Non-pigmented ciliary epithelial cell (primary cell): ENCODE measurements at places on chromosomes 12 and 14.

DNA sequence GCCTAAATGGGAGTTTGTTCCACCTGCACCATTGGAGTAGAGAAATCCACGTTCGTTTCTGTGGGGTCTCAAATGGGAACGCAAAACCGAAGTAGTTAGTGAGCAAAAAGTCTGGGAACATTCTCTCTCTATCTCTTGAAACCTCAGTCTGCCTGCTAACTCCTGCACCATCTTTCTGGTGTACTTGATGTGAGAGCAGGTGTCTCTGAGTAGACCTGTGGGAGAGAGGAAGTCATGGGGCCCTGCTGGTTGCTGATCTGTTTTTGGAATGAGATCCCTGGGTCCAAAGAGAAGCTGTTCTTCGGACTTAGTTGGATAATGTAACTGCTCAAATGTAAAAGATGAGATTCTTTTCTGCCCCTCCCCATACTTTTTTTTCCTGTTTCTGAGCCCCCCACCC, 57.3 kb downstream of the MAX start:
- DNase-seq: no peak

DNA sequence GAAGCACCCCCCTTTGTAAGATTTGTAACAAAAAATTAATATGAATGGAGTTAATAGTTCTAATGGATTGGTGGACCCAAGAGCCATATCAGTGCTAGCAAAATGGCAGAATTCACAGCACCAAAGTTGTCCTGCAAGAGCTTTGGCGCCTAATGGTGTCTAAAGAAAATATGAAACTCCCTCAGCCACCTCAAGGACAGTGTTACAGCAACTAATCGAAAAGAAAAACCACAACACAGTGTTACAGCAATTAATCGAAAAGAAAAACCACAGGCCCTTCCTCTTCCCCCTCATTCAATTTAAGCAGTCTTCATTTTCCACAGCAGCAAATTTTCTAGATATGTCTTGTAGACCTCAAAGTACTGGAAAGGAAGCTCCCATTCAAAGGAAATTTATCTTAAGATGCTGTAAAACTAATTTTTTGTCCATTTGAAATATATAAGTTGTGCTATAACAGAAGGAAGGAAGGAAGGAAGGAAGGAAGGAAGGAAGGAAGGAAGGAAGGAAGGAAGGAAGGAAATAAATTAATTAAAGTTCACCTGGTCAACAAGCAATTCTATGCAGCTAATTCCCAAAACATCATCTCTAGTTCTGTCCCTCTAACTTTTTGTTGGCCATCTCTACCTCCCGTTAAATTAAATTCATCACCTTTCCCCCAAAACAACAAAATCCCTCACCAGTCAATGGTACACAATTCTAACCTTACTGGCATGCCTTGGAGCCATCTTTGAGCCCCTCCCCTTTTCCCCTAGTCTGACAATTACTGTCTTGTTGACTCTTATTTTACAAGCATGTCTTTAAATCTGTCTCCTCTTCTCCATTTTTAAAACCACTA, 17.4 kb downstream of the LRP6 start:
- DNase-seq: no peak

- no peak for DNase-seq
Measured at GRCh38 chr12:6555018-6555691, 687 bp downstream of the IFFO1 start.

DNA sequence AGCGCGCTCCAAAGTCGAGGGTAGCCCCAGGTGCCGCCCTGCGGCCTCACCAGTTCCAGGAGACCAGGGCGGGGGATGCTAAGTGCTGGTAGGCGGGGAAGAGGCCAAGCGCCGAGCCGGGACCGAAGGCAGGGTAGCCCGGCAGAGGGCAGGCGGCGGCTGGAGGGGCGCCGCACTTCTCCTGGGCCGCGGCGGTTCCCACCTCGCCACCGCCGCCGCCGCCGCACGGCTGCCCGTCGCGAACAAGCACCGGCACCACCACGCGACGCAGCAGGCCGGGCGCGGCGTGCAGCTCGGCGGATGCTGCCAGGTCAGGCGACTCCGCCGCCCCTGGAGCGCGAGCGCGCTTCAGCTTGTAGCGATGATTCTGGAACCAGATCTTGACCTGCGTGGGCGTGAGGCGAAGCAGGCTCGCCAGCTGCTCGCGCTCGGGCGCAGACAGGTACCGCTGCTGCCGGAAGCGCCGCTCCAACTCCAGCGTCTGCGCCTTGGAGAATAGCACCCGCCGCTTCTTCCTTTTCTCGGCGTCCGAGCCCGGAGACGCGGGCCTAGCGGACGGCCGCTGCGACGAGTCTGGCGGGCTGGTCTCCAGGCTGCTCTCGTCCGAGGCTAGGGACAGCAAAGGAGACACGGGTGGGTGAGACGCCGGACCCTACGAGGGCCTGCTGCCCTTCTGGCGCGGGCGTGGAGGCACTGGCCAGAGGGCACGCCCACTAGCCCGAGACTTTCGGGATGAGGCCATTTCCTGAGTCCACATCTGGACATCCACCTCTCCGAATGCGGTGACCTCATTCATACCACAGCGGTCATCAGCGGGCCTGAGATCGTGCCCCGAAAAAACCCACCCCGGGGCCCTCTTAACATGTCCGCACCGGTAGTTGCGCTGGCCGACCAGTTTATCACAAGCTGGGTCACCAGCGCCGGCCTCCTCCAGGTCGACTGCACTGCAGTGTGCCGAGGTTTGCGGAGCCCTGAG, 1.3 kb downstream of the NKX2-8 start:
- DNase-seq: no peak

GRCh38 chr14:50670196-50670865, 2.2 kb upstream of the SAV1 start:
- DNase-seq: no peak

DNA sequence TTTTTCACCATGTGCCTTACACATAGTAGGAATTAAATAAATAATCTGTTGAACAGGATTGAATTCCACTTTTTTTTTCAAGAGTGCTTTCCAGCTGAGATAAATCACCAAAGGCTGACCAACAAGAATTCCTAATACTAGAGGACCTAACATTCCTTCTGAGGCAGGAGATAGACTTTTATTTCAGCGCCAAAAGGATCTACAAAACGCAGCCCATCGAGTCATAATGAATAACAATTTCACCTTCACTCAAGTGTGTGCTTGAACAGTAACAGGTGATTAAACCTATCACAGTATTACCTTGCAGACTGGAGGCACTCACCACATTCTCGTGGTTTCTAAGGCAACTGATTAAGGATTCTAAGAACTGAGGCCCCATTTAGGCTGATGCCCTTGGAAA, 224.3 kb upstream of the ATP2B1 start:
- no peak for DNase-seq

DNA sequence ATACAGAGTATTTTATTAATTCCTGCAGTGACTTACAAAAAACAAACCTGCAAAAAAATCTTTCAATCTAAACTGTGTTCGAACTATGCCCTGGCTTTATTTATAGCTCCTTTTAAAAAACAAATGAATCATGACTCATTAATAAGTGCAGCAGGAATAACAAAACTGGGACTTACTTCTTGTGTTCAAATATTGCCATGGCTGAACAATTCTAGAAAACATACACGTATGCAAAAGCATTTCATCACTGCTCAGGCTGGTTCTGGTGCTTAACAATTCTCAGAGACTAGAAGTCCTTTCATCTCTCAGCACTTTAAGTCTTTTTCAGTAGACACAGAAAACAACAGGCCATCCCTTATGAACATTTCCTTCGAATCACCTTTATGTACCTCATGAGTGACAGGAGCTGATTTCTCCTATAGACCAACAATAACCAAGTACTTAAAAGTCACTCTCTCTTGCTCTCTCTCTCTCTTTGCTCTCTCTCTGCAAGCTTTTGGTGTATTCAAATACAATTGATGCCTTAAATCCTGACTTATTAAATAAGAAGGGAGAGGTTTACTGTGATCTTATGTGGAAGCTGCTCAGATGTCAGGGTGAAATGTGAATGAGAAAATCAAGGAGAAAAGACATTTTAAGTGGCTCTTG, 268.8 kb downstream of the TTC8 start:
- DNase-seq: no peak

DNA sequence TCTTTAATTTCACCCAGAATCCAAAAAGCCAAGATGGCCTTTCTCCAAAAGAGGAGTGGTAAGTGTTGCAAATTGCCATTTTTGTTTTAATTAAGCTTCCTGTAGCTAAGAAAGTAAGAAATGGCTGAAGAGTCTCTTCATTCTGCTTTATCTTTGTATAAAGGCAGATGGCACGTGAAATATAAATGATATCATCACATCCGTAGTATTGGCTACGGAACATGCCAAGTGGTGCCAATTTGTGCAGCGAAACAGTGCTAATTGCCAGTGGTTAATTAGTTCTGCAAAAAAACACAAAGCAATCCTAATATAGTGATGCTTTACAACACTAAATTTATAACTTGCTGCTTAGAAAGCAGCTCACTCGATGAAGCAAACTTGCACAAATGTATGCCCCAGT, 29.4 kb downstream of the PLEKHG7 start:
- no peak for DNase-seq

GRCh38 chr12:116429826-116430360, 129.3 kb upstream of the MAP1LC3B2 start:
- DNase-seq: no peak

- no peak for DNase-seq
Measured at GRCh38 chr12:98371419-98371818, 144.0 kb upstream of the TMPO start.

DNA sequence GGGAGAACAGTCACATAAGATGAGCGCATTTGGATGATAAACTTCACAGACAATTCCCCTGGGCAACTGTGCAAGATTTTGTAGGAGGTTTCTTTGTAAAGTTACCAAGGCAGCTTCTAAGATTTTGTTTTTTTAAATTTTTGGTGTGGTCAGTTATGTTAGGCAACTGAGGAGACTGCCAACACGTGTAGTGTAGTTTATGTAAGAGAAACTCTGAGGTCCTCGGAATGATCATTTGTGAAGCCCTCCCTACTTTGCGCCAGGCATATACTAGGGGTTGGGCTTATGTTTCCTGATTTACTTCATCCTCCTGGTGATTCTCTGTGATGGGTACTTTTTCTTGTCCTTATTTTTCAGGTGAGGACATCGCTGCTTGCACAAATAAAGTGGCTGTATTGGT, 433.6 kb downstream of the TMEM132D start:
- no peak for DNase-seq

DNA sequence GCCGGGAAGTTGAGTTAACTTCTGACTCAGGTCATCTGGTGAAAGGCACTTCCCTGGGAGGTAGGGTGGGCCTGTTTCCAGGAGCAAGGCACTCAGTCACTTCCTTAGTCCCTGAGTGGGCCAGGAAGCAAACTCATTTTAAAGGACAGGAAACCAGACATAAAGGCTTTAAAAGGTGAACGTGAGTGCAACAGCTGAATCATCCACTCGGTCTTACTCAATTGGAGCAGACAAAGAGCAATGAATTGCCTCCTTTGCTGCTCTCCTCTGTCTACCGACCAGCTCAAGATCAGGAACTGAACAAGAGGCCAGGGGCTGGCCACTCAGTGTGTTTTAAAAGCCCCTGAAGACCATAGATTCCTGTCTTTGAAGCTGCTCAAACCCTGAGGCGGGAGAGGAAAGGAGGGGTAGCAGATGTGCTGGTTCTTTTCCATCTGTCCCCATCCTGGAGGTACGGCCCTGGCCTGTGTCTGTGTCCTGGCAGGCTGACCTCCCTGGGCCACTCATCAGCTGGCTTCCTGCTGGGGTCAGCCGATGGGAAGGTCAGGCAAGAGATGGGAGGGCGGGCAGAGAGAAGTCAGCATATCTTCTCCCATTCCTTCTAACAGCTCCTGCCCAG, 148.9 kb downstream of the PPM1H start:
- DNase-seq: peak; percentile 85

- peak; percentile 95 for DNase-seq
Measured at GRCh38 chr12:6532051-6532926, 2.0 kb upstream of the GAPDH start.

- DNase-seq: no peak
Measured at GRCh38 chr12:14960548-14961465, 594 bp downstream of the ARHGDIB start.

GRCh38 chr12:54300225-54300731, 537 bp downstream of the NFE2 start:
- DNase-seq: no peak

DNA sequence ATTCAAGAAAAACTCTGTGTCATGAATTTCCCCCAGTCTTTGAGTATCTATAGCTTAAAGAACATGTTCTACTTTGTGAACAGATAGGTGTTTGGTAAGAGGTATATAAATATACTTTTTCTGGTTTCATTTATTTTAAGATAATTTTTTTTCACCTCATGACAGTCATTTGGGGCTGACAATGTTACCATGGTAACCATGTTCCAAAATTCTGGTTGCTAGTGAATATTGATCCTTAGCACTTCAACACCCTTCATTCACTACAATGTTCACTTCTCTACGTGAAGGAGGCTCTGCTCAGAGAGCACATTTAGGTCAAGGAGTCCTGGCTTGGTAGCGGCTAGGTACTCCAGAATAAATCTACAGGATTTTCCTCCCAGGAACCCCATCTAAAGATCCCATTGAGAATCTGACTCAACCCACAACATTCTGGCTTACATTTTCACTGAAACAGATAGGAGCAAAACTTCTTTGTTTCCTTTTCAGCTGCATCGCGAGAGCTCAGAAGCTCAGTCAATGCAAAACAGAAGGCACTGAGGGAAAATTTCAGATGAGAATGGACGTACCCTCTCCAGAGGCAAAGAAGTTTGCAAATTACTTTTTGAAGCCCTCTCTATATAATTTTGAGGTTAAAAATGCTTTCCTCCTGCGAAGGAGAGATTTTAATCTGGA, 93.6 kb downstream of the ARF6 start:
- DNase-seq: no peak

GRCh38 chr14:79542121-79542520, 669.2 kb downstream of the DIO2 start:
- no peak for DNase-seq

DNA sequence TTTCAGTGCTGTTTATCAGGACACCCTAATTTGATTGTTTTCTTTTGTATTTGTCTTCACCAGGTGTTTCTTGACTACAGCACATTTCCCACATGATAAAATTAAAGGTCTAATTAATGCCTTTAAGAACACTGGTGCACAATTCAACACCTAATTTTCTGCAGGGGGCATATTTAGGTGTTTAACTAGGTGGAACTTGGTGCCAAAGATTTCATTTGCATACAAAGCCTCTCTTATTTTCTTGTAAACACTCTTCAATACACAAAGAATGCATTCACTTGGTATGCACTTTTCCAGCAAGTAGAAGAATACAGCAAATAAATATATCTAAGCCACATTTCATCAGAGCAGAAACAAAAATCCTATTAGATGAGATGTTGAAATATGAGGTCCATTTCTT, 646.2 kb upstream of the FOXG1 start:
- no peak for DNase-seq

DNA sequence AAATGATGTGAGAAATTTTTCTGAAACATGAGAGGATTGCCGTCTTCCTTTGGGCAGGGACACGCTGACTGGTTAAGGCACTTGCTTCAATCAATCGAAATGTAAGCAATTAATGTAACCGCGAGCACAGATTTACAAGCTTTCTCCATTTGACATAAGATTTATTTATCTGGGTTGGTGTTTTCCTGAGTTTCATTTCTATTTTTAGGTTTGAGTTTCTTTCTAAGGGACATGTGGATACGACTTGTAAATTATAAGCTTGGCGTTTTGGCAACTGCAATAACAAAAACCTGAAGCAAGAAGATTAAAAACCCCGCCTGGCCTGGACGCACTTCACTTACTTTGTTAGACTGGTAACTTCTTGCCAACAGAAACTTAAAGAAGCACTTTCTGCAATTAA, 20.3 kb upstream of the SINHCAF start:
- DNase-seq: no peak

GRCh38 chr12:25984759-25985158, 26.3 kb downstream of the RASSF8 start:
- DNase-seq: no peak

- no peak for DNase-seq
Measured at GRCh38 chr14:68522510-68523325, 270.1 kb downstream of the ZFP36L1 start.

- DNase-seq: no peak
Measured at GRCh38 chr12:87985069-87985675, 44.0 kb downstream of the C12orf50 start.
